NCI-H524 (cell line): ENCODE measurements at places on chromosomes 4 and X.

DNA sequence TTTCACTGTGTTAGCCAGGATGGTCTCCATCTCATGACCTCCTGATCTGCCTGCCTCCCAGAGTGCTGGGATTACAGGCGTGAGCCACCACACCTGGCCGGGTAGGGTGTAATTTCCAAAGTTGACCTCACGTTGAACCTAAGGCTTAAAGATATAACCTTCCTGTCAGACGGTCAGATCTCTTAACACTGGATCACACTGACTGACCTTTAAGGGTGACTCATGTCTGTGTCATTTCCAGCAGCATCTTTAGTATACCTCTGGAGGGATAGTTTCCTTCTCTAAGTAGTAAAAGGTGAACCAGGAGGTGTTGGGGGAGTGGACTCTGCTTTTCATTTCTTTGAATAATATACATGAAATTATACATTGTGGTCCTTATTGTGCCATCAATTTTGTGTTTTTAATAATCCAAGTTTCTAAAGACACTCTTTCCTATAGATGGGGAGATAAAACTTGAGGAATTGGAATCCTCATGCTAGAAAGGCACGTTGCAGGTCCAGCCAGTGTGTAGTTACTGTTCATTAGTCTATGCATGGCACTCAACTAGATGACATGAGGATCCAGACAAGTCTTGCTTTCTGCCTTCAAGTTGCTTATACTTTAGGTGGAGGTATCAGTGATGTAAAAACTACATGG, 45.7 kb downstream of the ARHGAP10 start:
- no peak for DNase-seq

GRCh38 chrX:153507484-153508178, 9.8 kb upstream of the ATP2B3 start:
- peak; percentile 65 for DNase-seq

- peak; percentile 36 for DNase-seq
Measured at GRCh38 chrX:16445166-16445752, 204.7 kb upstream of the S100G start.

- no peak for DNase-seq
Measured at GRCh38 chr4:8303081-8303480, 33.5 kb downstream of the HTRA3 start.

GRCh38 chr4:112767386-112767785, 130.4 kb downstream of the LARP7 start:
- no peak for DNase-seq
